ENCODE measurements at places on chromosomes 11 and 22.

DNA sequence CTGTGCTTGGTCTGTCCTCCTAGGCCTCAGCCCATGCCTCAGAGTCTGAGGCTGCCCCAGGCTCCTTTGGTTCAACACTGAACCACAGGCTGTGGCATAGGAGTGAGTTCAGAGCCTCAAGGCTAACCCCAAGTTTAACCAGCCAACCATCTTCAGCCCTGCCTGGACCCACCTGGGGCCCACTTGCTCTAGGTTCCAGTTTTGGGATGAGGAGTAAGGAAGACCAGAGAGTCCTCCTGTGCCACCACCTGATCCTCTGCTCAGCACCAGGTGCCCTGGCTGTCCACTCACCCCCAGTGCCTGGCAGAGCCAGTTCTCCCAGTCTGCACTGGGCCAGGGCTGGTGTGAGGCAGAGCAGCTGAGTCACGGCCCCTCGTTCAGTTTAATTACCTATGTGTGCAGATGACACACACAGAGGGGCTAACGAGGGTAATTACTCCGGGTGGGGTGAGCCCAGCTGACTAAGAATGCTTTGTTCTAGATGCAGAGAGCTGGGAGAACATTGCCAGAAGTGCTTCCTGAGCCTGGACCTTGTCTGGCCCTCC lies 12.0 kb upstream of the TMPRSS13 start:
- DNase-seq: no peak

GRCh38 chr22:46727813-46728364 lies 10.2 kb downstream of the CERK start:
- DNase-seq: no peak

DNA sequence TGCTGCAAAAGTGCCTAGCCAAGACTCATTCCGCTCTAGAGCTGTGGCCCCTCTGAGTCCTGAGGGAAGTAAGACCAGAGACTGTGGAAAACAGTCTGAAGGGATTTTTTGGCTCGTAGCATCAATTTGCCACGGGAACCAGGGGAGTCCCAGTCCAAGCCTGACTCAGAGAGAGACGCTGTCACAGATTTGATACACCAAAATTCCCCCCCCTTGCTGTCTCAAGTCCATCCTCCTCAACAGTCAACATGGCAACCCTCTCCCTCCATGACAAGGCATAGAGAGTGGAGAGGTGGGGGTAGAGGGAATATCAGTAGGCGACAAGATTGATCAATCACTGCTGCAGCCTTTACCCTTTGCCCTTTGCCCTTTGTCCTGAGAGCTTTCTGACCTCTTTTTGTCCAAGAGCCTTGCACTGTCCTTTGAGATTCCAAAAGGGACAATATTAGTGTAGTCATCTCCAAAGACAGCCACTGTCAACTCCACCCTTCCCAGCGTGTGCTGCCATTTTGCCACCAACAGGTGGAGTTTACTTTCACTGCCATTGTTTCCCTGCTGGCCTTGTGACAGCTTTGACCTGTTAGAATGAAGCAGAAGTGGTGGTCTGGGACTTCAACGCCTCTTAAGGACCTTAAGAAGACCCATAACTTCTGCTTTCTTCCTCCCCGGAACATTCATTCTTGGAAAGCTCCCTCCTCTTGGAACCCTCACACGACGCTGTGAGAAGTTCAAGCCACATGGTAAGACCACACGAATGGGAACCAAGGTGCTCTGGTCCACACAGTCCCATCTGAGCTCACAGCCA lies 7.3 kb downstream of the SLC15A3 start:
- no peak for DNase-seq

- no peak for DNase-seq
These were observed 43.9 kb downstream of the SGSM3 start for GRCh38 chr22:40414311-40414710.

DNA sequence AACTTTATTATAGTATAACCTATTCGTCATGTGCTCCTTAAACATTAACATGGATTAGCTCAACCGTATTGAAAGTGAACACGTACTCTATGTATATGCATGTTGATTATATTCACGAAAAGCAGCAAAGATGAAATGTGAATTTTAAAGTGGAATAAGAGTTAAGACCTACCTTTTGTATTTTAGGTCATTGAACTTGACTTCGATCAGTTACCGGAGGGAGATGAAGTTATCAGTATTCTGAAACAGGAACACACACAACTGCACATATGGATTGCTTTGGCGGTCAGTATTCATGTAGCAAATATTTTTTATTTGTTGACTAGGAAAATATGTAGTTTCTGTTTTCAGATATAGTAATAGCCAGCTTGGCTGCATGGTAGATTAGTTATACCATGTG lies 1.4 kb downstream of the CTR9 start:
- no peak for DNase-seq

DNA sequence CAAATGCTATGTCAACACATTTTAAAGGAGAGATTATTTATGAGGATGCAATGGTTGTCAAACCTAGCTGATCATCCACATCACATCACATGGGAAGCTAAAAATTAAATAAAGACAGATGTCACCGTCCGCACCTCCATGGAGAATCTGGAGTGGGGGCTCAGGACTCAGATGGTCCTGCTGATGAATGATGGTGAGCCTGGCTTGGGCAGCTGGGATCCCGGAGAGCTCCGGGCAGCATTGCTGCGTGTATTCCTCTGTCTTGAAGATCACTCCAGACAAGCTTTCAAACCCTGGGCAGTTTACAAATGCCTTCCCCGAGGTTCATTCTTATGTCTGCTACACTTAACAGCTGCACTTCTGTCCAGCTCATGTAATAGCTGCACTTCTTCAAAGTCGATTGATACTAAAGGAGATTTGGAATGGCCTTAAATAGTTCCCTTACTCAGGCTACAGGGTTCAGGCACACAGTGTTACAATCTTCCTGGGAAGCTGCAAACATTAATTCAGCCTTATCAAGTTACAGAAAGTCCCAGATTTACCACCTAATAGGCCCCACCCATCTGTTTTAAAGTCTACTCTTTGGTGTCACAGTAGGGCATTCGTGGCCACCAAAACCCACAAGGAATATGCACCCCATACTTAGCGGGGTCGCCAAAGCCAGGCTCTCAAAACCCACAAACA lies 34.7 kb upstream of the CSNK2A3 start:
- DNase-seq: no peak

DNA sequence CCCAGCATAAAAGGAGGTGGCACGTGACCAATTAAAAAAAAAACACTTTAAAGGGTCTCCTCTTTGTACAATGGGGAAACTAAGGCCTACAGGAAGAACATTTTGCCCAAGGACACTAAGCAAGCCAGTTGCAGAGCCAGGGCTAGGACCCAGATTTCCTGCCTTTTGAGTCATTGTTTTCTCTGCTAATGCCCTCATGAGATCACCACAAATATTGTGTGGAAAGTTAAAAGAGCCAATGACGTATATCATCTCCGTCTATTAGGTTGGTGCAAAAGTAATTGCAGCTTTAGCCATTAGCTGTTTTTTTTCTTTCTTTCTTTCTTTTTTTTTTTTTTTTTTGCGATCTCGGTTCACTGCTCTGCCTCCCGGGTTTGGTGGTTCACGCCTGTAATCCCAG lies 24.1 kb upstream of the LRRC32 start:
- peak; percentile 29 for DNase-seq

- no peak for DNase-seq
These were observed 729 bp upstream of the CHKB start for GRCh38 chr22:50583294-50583861.

DNA sequence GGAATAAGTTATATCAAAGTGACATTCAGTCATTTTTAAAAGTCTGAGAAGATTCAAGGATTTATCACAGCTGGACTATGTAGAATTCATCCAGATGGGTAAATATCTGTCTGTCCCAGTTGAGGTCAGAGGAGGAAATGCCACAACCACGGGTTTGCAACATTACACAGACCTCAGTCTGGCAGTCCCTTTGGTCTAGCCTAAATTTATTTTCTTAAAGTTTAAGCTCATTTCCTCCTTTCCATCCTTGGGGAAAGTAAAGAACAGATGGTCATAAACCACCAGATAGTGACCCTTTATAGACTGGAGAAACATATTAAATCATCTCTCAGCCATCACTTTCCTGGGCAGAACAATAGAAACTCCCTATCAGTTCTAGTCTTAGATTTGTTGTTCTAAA lies 238.4 kb upstream of the DDI1 start:
- DNase-seq: peak; percentile 61

GRCh38 chr11:46180736-46181135 lies 59.5 kb upstream of the PHF21A start:
- DNase-seq: peak; percentile 18

DNA sequence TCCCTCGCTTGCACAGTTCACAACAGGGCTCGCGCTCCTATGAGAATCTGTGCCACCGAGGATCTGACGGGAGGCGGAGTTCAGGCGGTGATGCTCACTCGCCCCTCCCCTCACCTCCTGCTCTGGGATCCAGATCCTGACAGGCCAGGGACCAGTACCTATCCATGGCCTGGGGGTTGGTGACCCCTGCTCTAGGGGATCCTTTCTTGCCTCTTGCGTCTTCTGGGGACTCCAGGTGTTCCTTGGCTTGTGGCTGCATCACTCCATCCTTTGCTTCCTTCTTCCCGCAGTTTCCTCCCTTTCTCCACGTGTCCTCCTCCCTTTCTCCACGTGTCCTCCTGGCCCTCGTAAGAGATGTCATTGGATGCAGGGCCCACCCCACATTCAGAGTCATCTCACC lies 30.6 kb upstream of the KRTAP5-7 start:
- no peak for DNase-seq

- DNase-seq: no peak
These were observed 579 bp upstream of the CABP7 start for GRCh38 chr22:29718949-29719898.

GRCh38 chr11:3159296-3160190 lies 5.6 kb downstream of the OSBPL5 start:
- DNase-seq: no peak

All from fibroblast of skin of left quadriceps (primary cell).